Myocyte (in vitro differentiated cells): ENCODE measurements at places on chromosomes 1 and 21.

GRCh38 chr1:158022554-158023312 lies 29.3 kb downstream of the KIRREL1 start:
- no peak for DNase-seq

DNA sequence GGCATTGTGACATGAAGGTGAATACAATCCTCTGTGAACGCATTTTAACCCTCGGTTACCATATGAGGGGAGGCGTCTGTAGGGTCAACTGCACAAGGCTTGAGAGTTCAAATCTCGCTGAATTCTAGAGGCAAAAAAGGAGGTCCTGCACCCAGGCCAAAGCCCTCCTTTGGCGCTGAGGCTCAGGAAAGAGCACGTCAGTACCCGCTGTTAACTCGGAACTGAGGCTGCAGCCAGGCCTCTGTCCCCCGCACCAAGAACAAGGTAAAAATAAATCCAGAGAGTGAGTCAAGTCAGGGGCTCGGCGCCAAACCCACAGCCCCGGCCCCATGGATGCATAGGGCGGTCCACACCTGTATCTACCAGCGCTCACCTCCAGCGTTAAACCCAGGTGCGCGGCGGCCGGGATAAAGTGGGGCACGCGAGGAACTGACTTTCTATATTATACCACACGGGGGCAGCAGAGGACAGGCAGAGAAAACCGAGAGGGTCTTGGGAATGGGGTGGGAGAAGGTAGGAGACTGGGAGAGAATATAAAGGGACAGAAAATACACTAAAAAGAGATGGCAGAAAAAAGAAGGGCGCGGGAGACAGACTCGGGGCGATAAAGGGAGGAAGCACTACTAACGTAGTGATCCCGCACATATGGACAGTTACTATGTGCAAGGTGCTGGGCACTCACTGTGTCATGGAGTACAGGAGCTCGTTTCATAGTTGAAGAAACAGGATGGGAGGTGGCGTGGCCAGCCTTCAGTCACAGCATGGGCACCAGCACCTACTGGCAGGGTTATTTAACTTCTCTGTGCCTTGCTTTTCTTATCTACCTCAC lies 54.9 kb downstream of the DMRTA2 start:
- peak; percentile 36 for DNase-seq

- DNase-seq: no peak
Measured at GRCh38 chr1:199018471-199019135, 379.8 kb downstream of the PTPRC start.

DNA sequence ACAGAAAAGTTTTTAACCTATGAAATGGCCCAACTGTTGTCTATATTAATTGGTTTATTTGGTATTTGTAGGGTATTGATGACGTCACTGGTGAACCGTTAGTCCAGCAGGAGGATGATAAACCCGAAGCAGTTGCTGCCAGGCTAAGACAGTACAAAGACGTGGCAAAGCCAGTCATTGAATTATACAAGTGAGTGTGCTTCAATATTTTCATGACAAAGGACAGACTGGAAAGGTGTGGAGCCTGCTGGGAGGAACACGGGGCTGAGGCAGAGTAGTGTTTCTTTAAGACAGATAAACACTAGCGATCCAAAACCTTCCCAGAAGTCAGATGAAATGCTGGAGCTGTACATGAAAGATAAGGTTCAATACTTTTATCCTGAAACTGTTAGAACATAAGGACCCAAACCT lies 76.7 kb downstream of the AK4 start:
- no peak for DNase-seq

GRCh38 chr1:236141447-236142252 lies 689 bp upstream of the GPR137B start:
- DNase-seq: peak; percentile 44

GRCh38 chr1:119449971-119450370 lies 35.0 kb downstream of the HSD3B2 start:
- peak; percentile 9 for DNase-seq

GRCh38 chr1:165047994-165048393 lies 308.5 kb downstream of the LMX1A start:
- DNase-seq: no peak

- peak; percentile 59 for DNase-seq
Measured at GRCh38 chr1:170461762-170462384, 70.1 kb upstream of the GORAB start.

GRCh38 chr1:93979718-93980319 lies 70.6 kb upstream of the GCLM start:
- peak; percentile 89 for DNase-seq

DNA sequence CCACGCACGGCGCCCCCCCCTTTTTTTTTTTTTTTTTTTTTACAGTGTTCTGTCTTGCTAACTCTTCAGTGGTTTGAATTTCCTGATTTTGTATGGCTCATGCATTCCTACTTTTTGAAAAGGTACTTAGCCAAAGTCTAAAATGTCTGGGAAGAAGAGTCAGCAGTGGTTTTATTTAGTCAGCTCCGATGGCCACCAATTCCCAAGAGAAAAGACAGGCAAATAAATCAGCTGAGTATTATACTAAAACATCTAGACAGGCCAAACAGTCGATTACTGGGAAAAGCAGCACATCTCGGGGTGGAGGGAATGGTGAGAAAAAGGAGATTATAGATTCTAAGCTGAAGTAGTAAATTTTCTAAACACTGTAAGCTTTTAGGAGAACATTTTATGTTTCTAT lies 192.5 kb upstream of the ZRANB2 start:
- peak; percentile 59 for DNase-seq

- no peak for DNase-seq
Measured at GRCh38 chr1:94884106-94884505, 42.8 kb downstream of the CNN3 start.

- DNase-seq: no peak
Measured at GRCh38 chr1:209815931-209816341, 10.0 kb upstream of the IRF6 start.

DNA sequence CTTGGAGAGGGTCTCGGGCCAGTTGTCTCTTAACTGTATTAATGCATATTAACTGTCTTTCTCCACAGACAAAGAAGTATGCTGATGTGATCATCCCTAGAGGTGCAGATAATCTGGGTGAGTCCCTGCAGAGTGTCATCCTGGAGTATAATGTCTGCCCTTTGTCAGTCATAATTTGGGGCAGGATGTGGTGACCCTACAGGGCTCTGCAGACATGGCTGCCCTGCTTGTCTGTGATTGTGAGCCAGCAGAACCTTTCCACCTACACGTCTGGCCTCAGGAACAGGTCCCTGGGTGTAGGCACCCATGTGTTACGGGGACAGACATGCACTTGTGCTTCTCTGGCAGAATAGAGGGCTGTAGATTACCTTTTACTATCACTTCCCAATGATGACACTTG lies 78.4 kb downstream of the UCK2 start:
- DNase-seq: no peak

GRCh38 chr1:20361805-20362381 lies 71.2 kb downstream of the VWA5B1 start:
- peak; percentile 58 for DNase-seq

DNA sequence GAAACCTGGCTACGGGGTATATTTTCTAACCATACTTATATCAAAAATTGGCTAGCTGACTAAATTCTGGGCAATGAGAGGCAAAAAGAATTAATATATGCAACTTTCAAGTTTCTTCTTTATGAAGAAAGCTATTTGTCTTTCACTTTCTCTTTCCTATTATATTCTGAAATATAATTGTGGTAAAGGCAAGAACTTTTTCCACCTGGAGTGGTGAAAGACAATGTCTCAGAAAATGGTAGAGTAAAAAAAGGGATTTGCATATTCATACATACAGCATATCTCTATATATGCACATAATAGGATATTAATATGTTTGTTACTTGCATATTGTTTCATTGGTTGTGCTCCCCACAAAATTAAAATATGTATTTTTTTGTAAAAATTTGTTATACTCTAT lies 793.8 kb downstream of the PLA2G4A start:
- DNase-seq: no peak

GRCh38 chr1:94383966-94384408 lies 34.2 kb upstream of the ABCD3 start:
- no peak for DNase-seq

DNA sequence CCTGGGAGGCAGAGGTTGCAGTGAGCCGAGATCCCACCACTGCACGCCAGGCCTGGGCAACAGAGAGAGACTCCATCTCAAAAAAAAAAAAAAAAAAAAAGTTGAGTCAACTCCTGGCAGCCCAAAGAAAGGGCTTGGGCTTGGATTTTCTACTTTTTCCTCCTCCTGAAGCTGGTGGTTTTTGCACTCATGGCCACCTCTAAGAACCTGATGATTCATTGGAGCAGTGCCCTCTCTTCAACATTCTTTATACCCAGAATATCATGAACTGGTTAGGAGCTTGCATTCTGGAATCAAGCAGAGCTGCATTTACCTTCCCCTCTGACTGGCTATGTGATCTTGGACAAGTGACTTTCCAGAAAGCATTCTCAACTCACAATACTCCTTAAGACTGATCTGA lies 3.5 kb upstream of the ACTA1 start:
- peak; percentile 32 for DNase-seq

DNA sequence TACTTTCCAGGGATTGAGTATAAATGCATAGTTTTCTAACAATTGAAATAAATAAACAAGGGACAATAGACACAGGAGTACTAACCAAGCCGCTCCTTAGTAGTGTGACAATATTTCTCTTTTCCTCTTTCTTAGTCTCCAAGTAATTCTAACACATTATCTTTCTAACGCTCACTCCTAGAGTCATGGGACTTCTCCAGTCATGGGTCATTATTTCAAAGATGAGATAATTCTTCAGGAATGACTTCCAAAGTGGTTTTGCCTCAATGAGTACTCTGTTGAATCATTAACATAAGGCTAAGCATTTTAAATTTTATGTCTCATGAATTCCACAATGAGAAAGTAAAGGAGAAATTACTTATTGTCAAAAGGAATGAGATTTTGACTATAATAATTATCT lies 605.8 kb upstream of the ADAMTS5 start:
- peak; percentile 90 for DNase-seq

- no peak for DNase-seq
Measured at GRCh38 chr1:154154534-154155191, at the start of gene NUP210L. Gene NUP210L (minus strand): TSS chr1:154155073.

- no peak for DNase-seq
Measured at GRCh38 chr1:5954964-5955363, 37.3 kb downstream of the NPHP4 start.

DNA sequence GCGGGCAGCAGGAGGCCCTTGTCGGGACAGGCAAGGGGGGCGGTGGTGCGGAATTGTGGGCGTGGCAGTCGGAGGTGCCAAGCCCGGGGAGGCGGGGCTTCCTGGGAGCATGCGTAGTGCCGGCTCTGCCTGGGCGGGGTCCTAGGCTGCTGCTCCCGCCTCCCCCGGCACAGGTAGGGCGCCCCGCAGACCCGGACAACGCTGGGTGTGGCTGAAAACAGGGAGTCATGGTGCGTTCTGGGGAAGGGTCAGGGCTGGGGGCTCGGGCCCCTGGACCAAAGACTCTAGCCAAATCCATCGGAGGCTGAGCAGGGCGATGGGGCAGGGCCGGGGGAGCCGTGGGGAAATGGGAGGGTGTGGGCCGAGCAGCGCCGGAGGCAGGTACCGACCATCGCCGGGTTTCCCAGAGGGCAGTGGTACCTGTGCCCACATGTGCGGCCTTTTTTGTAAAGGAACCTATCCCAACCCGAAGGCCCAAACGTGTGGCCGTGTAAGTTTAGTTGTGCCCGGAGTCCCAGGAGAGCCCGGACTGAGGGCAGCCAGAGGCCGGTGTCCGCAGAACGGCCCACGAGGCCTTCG lies 231.9 kb downstream of the SDCCAG8 start:
- DNase-seq: no peak

DNA sequence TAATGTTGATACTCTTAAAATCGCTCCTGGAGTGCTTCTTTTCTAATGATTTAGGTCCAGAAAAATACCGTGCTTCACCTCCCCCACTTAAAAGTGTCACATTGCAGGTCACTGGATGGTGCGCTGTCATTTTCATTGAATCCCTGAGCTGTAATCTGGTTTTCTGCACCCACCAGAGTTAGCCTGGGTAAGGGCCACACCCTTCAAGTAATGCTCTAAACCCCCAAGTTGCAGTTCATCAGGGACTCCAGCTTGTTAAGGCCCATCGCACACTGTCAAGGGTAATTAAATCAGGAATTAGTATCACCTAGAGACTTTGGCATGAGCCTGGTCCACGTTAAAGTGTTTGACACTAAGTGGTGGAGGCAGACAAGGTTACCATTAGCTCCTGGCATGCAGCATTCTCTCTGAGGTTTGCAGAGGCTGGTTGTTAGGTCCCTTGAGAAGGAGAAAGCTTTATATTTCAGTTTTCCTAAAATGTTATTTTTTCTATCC lies 34.0 kb downstream of the ASTN1 start:
- DNase-seq: no peak

DNA sequence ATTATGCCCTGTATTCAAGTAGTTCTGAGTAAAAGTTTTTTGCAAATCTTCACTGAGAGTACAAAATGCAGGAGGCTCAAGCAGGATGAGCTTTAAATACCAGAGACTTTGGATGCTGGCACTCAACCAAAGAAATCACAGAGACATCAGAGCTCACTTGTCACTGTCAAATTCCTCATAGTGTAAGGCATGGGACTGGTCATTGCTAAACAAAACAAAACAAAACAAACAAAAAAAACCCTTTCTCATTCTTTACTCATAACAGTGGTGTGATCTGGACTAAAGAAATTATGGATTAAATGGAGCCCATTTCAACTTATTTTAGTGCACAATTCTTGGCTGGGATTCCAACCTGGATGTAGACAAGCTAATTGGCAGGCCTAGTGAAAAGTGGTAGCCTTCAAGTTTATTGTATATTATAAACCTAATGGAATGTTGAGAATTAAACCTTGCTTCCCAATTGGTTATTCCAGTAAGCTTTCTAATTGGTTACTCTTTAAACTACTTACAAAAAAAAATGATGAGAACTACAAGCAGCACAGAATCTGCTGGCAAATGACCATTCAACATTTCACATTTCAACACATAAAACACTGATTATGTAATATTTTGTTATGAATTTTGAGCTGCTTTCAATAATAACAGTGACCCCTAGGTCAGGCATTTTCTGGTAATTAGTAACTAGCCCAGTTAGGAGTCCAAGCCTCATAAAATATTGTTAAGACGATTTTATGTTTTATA lies 30.6 kb upstream of the NEK7 start:
- peak; percentile 86 for DNase-seq

GRCh38 chr1:14846688-14847087 lies 248.2 kb downstream of the KAZN start:
- no peak for DNase-seq

DNA sequence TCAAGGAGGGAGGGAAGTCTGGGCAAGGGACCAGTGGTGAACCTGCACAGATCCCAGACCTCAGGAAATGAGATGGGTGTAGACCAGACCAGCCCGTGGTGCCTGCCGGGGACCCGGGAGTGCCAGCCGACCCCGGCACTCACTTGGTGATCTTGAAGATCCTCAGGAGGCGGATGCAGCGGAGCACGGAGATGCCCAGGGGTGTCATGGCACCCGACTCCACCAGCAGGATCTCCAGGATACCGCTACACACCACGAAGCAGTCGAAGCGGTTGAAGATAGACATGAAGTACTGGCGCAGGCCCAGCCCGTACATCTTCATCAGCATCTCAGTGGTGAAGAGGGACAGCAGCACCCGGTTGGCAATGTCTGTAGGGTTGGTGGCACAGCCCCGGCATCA lies 34.5 kb downstream of the CACNA1S start:
- no peak for DNase-seq

GRCh38 chr1:30649321-30649991 lies 73.9 kb downstream of the MATN1 start:
- no peak for DNase-seq
